Psoas muscle (tissue), 8 donors: ENCODE measurements at places on chromosomes 11 and 22. TPM values are rescaled to one million over a fixed set of nuclear protein-coding genes. Genes with fewer than 3 reads are reported as not detected.
A peak's percentile ranks its signal among the peaks of the same experiment; 100 is the strongest.

The RASL10A gene
- 1.2 TPM for total RNA-seq

DNA sequence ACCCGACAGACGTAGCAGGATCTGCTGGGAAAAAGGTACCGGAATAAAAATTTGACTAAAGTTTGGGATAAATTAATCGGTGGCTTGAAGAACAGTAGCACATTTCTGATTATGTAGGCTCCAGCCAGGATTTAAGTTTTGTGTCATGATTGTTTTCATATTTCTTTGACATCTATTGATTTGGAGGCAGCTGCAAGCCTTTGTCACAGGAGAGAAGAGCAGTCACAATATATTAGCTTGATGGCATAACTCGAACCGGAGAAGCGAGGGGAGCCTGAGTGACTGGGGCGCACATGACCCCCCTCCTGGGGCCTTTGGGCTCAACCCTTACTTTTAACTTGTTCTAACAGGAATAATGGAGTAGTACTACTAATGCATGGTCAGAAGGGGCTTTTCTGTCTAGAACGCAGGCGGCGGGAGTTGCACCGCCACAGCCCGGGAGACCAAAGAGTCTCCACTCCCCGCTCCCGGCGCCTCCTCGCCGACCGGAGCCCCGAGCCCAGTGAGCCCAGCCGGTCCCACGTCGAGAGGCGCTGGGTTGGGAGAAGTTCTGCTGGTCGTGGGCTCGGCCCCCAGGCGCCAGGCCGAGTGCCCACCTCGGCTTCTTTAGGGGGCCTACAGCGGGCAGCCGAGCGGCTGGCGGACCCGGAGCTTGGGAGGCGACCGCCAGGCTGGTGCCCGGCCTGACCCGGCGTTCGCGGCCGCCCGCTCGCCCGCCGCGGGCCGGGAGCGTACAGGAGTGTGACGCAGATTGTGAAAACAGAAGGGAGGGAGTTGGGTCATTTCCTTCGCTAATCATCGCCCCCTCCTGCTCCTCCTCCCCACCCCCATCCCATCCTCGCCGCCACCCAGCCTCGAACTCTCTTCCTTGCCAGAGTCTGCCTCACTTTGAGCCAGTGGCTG lies 15.7 kb upstream of the PAX6 start:
- no peak overlapping the region for H3K27ac ChIP-seq
- H3K4me3 ChIP-seq: peak overlapping the region; percentile 33
- no peaks in the 10 kb centered on the region for H3K4me1 ChIP-seq
- no peak for DNase-seq
- H3K36me3 ChIP-seq: no peaks in the 10 kb centered on the region

- no peak for DNase-seq
- peaks cover 17% of the 10 kb centered on the region for H3K4me1 ChIP-seq
- H3K4me3 ChIP-seq: no peak overlapping the region
- no peaks in the 10 kb centered on the region for H3K27me3 ChIP-seq
These were observed 32.3 kb downstream of the ADAMTS15 start for GRCh38 chr11:130480711-130481140.

DNA sequence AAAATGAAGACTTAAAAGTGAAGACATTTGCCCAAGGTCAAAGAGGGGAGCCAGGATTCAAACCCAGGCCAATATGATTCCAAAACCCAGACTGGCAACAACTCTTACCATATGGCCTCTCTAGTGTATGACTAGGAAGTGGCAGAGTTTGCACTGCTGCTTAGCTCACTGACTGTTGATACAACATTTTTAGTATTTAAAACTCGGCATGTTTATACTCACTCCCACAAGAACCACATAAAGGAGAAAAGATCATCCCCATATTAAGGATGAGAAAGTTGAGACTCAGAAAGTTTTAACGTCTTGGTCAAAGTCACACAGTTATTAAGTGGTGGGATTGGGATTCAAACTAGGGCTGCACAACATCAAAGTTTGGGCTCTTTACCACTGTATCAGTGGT lies 81.7 kb downstream of the CCDC34 start:
- no peaks in the 10 kb centered on the region for H3K4me1 ChIP-seq
- no peaks in the 10 kb centered on the region for H3K27me3 ChIP-seq
- H3K36me3 ChIP-seq: no peaks in the 10 kb centered on the region
- H3K4me3 ChIP-seq: no peak overlapping the region
- no peak for DNase-seq

DNA sequence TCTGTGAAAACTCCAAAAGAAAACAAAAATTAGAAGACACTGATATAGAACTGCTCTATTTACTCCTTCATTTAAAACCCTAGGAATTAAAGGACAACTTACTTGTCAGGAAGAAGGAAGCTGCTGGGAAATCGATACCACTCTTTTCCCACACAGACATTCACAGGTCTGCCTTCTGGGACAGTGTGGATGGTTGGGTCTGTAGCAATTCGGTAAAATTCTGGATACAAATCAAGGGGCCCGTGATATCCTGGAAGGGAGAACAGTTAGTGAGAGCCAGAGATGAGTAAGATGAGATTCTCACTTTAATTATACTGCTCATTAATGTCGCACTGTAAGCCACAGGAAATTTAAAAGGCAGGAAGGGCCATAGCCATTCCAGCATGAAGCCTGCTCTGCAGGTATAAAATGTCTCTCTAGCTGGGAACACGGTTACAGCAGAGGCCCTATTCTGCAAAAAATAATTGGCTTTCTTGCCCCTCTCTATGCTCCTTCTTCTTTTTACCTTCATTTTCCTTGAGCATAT lies 34.0 kb downstream of the ALG9 start:
- H3K27me3 ChIP-seq: no peaks in the 10 kb centered on the region
- H3K27ac ChIP-seq: peak overlapping the region; percentile 83
- peaks cover 58% of the 10 kb centered on the region for H3K4me1 ChIP-seq
- H3K36me3 ChIP-seq: peaks cover 45% of the 10 kb centered on the region
- H3K4me3 ChIP-seq: no peak overlapping the region

DNA sequence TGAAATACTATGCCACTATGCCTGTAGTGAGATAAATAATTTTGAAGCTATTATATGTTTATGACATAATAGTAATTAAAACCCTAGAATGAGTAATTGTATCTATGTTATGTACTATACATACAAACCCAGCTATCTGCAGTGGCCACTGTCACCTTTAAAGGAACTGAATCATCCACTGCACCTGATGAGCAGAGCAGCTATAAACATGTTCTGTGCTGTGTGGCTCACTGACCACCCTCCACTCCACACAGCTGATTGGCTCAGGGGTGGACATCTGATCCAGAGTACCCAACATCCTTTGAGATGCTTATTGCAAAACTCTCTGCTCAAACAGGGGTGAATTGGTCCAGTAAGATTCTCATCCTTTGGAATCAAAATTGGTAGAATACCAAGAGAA lies 19.2 kb upstream of the RRAS2 start:
- H3K36me3 ChIP-seq: no peaks in the 10 kb centered on the region
- DNase-seq: no peak
- no peak overlapping the region for H3K27ac ChIP-seq

GRCh38 chr22:27488456-27489177 lies 312.9 kb downstream of the MN1 start:
- no peaks in the 10 kb centered on the region for H3K27me3 ChIP-seq
- H3K4me3 ChIP-seq: no peak overlapping the region
- no peak overlapping the region for H3K27ac ChIP-seq
- peaks cover 11% of the 10 kb centered on the region for H3K4me1 ChIP-seq
- no peaks in the 10 kb centered on the region for H3K36me3 ChIP-seq
- DNase-seq: no peak

GRCh38 chr22:46007003-46007847 lies 30.3 kb upstream of the WNT7B start:
- H3K27me3 ChIP-seq: no peaks in the 10 kb centered on the region
- peak; percentile 81 for DNase-seq
- peak overlapping the region; percentile 23 for H3K4me3 ChIP-seq
- peaks cover 26% of the 10 kb centered on the region for H3K4me1 ChIP-seq
- H3K36me3 ChIP-seq: no peaks in the 10 kb centered on the region

DNA sequence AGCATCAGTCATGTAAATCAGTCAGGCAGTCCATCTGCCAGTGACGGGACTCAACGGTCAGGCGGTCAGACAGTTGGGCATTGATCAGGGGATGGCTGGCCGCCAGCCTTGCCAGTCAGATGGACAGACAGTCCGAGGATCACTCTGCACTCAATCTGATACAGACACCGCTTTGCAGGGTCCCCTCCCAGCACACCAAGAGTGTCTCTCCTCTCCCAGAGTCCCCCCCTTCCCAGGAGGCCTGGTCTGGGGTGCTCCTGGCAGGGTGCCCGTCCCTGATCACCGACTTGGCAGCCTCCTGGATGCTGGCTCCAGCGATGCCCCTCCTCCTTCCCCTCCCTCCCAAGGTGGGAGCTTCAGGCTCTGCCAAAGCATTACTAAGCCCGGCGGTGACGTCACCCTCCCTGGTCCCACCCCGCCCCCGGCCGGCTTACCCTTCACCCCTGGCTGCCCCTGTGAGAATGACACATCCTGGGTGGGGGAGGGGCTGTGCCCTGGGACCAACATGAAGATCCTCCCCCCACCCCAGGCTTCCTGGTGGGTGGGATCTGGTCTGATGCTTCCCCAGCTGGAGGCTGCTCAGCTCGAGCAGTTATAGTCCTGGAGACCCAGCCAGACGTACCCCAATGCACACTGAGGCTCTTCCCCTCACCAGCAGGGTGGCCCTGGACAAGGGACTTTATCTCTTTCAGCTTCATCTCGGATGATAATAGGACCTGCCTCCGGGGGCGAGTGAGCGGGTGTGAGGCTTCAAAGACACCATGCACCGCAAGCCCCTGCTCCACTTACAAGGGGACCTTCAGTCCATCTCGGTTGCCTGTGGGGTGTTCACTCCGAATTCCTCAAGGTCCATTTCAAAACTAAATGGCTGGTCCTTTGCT lies 69.2 kb downstream of the CD82 start:
- no peak overlapping the region for H3K4me3 ChIP-seq
- no peaks in the 10 kb centered on the region for H3K27me3 ChIP-seq
- no peaks in the 10 kb centered on the region for H3K36me3 ChIP-seq
- peak; percentile 79 for DNase-seq

DNA sequence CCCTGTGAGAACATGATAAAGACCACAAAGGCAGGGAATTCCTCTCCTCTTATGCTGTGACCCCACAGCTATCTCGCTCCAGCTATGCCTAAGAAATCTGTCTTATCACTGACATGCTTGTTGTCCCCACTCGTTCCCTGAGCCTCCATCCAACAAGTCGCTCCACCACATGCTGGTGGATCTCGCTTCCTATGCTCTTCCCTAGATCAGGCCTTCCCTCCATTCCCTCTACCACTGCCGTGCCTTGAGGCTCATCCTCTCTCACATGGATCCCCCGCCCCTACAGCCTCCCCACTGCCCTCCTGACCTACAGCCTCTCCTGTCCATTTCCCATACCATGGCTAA lies 1.4 kb upstream of the DGAT2 start:
- H3K27ac ChIP-seq: no peak overlapping the region
- DNase-seq: no peak
- no peaks in the 10 kb centered on the region for H3K27me3 ChIP-seq
- H3K4me3 ChIP-seq: no peak overlapping the region

The SLC22A8 gene
- not detected for total RNA-seq

GRCh38 chr11:78833237-78833636 lies 258.6 kb upstream of the NARS2 start:
- H3K4me3 ChIP-seq: no peak overlapping the region
- DNase-seq: no peak
- H3K27me3 ChIP-seq: no peaks in the 10 kb centered on the region
- H3K36me3 ChIP-seq: no peaks in the 10 kb centered on the region
- H3K4me1 ChIP-seq: no peaks in the 10 kb centered on the region
- no peak overlapping the region for H3K27ac ChIP-seq

- DNase-seq: no peak
- peak overlapping the region; percentile 82 for H3K4me3 ChIP-seq
- H3K36me3 ChIP-seq: no peaks in the 10 kb centered on the region
- no peak overlapping the region for H3K27ac ChIP-seq
- H3K4me1 ChIP-seq: peaks cover 10% of the 10 kb centered on the region
These were observed 1.6 kb downstream of the GRAMD1B start for GRCh38 chr11:123431619-123432018.

The CARD18 gene
- total RNA-seq: not detected

The OR2D2 gene
- total RNA-seq: not detected

GRCh38 chr11:35487532-35488078 lies 37.8 kb downstream of the PAMR1 start:
- no peak for DNase-seq
- H3K36me3 ChIP-seq: no peaks in the 10 kb centered on the region
- H3K4me1 ChIP-seq: no peaks in the 10 kb centered on the region

DNA sequence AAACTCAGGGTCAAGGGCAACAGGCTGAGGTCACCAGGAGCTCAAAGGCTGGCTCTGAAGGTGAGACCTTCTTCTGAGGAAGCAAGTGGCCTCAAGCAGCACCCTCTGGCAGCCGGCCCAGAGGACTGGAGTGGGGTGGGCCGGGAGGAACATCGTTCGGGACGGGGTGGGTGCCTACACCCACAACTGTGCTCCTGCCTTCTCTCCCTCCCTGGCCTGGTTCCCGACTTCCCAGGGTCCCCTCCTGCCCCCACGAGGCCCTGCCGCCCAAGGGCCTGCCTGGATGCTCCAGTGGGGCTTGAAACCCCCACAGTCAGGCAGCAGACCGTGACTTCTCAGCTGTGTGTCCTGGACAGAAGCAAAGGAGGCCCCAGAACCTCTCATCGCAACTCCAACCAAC lies 195.7 kb downstream of the IGLL1 start:
- H3K4me3 ChIP-seq: no peak overlapping the region
- H3K4me1 ChIP-seq: no peaks in the 10 kb centered on the region
- H3K36me3 ChIP-seq: no peaks in the 10 kb centered on the region
- no peak for DNase-seq
- no peaks in the 10 kb centered on the region for H3K27me3 ChIP-seq

DNA sequence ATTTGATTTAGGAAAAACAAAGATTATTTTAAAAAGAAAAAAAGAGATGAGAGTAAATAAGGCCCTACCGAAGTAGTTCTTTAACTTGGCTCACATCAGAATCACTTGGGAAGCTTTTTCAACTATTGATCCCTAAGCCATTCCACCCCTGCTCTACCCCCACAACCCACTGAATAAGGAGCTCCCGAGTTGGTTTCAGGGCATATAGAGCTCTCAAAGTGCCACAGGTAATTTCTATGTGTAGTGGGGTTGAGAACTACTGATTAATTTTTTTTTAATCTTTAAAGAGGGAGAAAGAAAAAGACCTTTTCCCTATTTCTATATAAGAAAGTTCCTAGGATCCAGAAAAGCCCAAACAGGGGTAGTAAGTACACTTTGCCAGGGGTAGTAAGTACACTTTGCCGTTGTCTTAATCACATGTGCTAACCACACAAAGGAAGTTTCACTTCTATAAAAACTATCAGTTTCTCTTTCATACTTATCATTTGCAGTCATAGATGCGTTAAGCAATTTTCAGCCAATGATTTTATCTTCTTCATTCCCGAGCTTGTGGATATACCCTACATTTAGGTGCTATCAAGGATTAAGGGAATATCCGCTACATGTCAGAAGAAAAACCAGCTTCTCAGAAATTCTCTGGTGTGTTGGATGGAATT lies 108.4 kb upstream of the ZC3H12C start:
- no peaks in the 10 kb centered on the region for H3K36me3 ChIP-seq
- no peaks in the 10 kb centered on the region for H3K27me3 ChIP-seq
- no peak overlapping the region for H3K27ac ChIP-seq
- DNase-seq: no peak
- no peak overlapping the region for H3K4me3 ChIP-seq

GRCh38 chr11:34145847-34146381 lies 40.5 kb downstream of the NAT10 start:
- H3K27me3 ChIP-seq: no peaks in the 10 kb centered on the region
- no peak for DNase-seq
- no peak overlapping the region for H3K4me3 ChIP-seq

The BLID gene
- total RNA-seq: not detected
